Dermis microvascular lymphatic vessel endothelial cell (primary cell): ENCODE measurements at places on chromosomes 3 and 15.

DNA sequence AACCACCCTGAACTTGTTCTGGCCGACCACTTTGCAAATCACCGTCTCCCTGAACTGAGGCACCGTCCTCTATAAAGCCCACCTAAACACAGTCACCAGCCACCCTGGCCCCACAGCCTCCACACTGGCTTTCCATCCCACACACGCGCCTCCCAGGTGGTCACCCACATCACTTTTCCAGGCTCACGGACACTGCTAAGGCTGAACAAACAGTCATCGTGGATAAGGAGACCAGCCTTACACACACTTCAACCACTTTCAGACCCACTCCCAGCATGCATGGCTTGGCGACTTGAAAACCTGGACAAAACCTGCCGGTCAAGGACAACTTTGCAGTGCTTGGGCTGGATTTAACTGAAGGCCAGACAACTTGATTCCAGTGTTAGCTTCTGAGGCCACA, 8.4 kb downstream of the CHSY1 start:
- no peak for DNase-seq

- DNase-seq = peak; percentile 82
These were observed at the start of gene TNFAIP8L3 for GRCh38 chr15:51094606-51095569. TNFAIP8L3 (minus strand) TSS chr15:51094906; CDS start chr15:51094595, 311 bp downstream.

GRCh38 chr3:101687142-101687931, 819 bp upstream of the RPL24 start:
- no peak for DNase-seq

GRCh38 chr3:67923796-67924195, 269.4 kb upstream of the SUCLG2 start:
- no peak for DNase-seq

DNA sequence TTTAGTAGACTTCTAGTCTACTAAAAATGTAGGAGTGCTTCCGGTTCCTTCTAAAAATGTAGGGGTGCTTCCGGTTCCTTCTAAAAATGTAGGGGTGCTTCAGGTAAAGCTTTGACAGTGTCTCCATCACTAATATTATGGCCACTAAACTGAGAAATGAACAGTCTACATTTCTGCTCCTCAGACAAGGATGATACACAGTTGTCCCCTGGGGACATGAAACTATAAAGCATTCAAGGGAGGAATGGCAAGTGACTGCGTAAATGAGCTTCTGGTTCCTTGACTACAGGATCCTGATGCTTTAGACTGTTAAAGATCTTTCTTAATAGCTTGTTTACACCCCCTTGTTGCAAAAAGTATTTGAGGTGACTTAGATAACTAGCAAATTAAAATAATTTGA, 53.9 kb upstream of the SLC9A9 start:
- DNase-seq = no peak

GRCh38 chr3:149352556-149352955, 19.1 kb upstream of the TM4SF18 start:
- peak; percentile 82 for DNase-seq

DNA sequence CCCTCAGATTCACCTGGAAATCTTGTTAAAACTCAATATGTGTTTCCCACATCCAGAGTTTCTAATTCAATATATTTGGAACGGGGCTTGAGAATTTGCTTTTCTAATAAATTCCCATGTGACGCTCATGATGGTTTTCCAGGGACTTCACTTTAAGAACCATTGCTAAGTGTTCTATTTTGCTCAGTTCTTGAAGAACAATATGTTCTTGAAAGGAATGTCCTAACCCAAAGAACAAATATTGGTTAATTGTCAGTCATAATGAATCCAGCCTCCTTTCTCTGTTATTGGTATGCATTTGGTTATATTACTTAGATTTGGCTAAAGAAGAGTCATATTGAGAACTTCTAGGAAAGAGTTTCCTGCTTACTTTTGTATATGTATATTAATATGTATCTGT, 4.4 kb upstream of the PLSCR2 start:
- no peak for DNase-seq

DNA sequence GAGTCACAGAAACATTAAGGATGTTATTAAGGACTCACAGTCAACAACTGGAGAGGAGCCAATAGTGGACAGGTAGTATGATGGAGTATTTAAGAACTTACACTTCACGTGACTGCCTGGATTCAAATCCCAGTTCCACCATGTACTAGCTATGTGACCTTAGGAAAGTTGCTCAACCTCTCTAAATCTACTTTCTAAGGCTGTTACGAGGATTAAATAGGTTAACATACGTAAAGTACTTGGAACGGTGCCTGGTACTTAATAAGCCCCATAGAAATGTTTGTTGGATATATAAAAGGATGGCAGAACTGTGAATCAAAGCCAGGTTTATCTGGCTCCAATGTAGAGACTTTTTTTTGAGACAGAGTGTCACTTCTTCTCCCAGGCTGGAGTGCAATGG, 24.4 kb downstream of the THRB start:
- DNase-seq = no peak
